ENCODE measurements at places on chromosomes 1 and 21.

GRCh38 chr1:194717334-194717733 lies 1530.9 kb upstream of the B3GALT2 start:
- H3K4me1 ChIP-seq = no peaks in the 10 kb centered on the region
- no peak overlapping the region for H3K4me3 ChIP-seq
- H3K27me3 ChIP-seq = no peaks in the 10 kb centered on the region
- no peaks in the 10 kb centered on the region for H3K36me3 ChIP-seq
- no peak for DNase-seq

DNA sequence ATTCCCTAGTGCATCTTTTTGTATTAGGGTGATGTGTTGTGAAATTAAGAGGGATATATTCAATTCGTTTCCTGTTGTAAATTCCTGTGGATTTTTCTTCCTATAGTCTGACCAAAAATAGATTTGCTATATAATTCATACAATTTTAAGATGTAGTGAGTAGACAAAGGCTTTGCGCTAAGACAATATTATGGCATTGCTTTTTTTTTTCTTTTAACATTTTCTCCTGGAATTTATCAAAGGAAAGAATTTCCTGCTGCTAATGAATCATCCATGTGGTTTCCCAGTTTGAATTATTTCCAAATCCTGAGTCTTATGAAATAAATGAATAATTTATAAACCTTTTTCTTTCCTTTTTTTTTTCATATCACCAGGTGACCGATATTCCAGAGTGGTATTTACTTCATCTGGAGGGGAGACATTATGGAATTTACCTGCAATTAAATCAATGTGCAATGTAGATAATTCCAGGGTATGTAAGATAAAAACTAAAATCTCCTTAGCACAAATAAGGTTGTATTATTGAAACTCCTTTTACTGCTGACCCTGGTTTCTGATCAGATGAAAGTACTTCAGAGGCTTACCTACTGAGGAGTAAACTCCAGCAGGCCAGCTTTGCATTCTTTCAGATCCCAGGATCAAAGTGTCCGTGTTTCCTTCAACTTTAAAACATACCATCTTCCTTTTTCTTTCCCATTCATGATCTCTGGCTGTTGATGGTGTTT lies 148.4 kb downstream of the TLR5 start:
- DNase-seq = no peak
- peaks cover 53% of the 10 kb centered on the region for H3K4me1 ChIP-seq
- H3K4me3 ChIP-seq = no peak overlapping the region

DNA sequence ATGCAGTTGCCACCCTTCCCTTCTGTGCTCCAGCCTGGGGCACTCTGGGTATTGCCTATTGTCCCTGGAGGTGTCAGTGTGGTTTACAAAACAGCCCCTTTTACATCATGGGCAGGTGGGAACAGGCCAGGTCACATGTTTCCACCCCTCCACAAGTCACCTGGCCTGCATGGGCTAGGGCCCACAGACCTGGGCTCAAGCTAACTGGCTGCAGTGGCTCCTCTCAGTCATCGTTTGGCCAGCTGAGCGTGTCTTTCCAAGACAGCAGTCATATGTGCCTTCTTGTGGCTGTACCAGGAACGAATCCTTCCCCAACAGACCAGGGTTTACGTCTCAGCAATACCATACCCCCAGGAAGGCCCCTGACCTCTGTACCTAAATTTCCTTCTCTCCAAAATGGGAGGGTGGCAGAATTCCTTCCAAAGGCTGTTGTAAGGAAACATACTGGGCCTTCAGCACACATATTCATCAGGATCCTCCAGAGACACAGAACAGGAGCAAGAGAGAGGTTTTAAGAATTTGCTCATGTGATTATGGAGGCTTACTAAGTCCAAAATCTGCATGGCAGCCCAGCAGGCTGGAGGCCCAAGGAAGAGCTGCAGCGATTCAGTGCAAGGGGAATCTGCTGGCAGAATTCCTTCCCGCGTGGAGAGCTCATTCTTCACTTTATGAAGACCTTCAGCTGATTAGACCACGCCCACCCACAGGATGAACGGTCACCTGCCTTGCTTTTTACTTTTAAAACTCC lies 10.6 kb upstream of the TAS1R2 start:
- peaks cover 38% of the 10 kb centered on the region for H3K27me3 ChIP-seq
- H3K4me3 ChIP-seq = no peak overlapping the region
- H3K27ac ChIP-seq = no peak overlapping the region

GRCh38 chr21:25838809-25839208 lies 104.0 kb downstream of the GABPA start:
- H3K27me3 ChIP-seq = peaks cover 7% of the 10 kb centered on the region
- H3K4me1 ChIP-seq = peaks cover 9% of the 10 kb centered on the region
- no peaks in the 10 kb centered on the region for H3K36me3 ChIP-seq

GRCh38 chr1:226712742-226713419 lies 26.2 kb downstream of the ITPKB start:
- H3K36me3 ChIP-seq = peaks cover 10% of the 10 kb centered on the region
- peaks cover 73% of the 10 kb centered on the region for H3K4me1 ChIP-seq
- DNase-seq = no peak
- H3K4me3 ChIP-seq = peak overlapping the region; percentile 54
- H3K27me3 ChIP-seq = peaks cover 4% of the 10 kb centered on the region

- peak overlapping the region; percentile 70 for H3K27ac ChIP-seq
- H3K4me1 ChIP-seq = peaks cover 30% of the 10 kb centered on the region
- H3K27me3 ChIP-seq = no peaks in the 10 kb centered on the region
- no peak overlapping the region for H3K4me3 ChIP-seq
- peaks cover 41% of the 10 kb centered on the region for H3K36me3 ChIP-seq
Measured at GRCh38 chr1:113946678-113947387, 17.7 kb downstream of the HIPK1 start.

GRCh38 chr1:226762988-226763904 lies 24.2 kb upstream of the ITPKB start:
- DNase-seq = no peak
- peaks cover 16% of the 10 kb centered on the region for H3K4me1 ChIP-seq
- no peaks in the 10 kb centered on the region for H3K36me3 ChIP-seq
- peaks cover 34% of the 10 kb centered on the region for H3K27me3 ChIP-seq
- H3K4me3 ChIP-seq = no peak overlapping the region

- DNase-seq = no peak
- peaks cover 14% of the 10 kb centered on the region for H3K27me3 ChIP-seq
- H3K4me1 ChIP-seq = no peaks in the 10 kb centered on the region
- no peak overlapping the region for H3K4me3 ChIP-seq
- H3K27ac ChIP-seq = no peak overlapping the region
Measured at GRCh38 chr21:45709696-45710268, 66.3 kb downstream of the PCBP3 start.

GRCh38 chr1:155127105-155127966 lies at the start of gene EFNA1:
Gene EFNA1, plus strand, starts transcription at chr1:155127876. Its CDS starts 102 bp downstream, at chr1:155127978.
- H3K36me3 ChIP-seq = peaks cover 15% of the 10 kb centered on the region
- peak within 1 kb of the TSS; percentile 91 for H3K27ac ChIP-seq
- peak within 1 kb of the TSS; percentile 93 for H3K4me3 ChIP-seq
- peaks cover 33% of the 10 kb centered on the region for H3K27me3 ChIP-seq
- peaks cover 79% of the 10 kb centered on the region for H3K4me1 ChIP-seq

GRCh38 chr21:29133796-29134195 lies 3.4 kb downstream of the MAP3K7CL start:
- H3K27ac ChIP-seq = no peak overlapping the region
- no peaks in the 10 kb centered on the region for H3K36me3 ChIP-seq
- DNase-seq = no peak

DNA sequence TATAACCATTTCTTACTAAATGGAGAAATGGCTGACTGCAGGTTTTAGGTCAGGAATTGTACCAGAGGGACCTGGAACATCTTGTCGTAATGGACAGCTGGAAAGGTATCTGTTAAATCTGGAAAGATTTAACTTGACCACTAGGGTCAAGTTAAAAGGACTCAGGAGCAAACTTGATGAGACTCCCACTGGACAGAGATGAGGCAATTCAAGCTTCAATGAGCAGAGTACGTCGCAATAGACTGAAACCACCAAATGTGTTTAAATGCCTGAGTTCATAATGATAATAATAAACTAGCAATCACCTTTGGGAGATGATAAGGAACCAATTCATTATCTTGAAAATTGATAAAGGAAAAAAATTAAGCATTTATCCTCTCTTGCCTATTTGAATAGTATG lies 8.7 kb downstream of the IFNLR1 start:
- H3K27ac ChIP-seq = no peak overlapping the region
- no peak overlapping the region for H3K4me3 ChIP-seq
- H3K27me3 ChIP-seq = peaks cover 3% of the 10 kb centered on the region
- H3K4me1 ChIP-seq = no peaks in the 10 kb centered on the region
- no peak for DNase-seq

GRCh38 chr1:18352636-18353265 lies 128.0 kb upstream of the KLHDC7A start:
- H3K36me3 ChIP-seq = no peaks in the 10 kb centered on the region
- no peak overlapping the region for H3K4me3 ChIP-seq
- peaks cover 23% of the 10 kb centered on the region for H3K27me3 ChIP-seq

GRCh38 chr21:44702973-44703730 lies 6.2 kb downstream of the KRTAP10-12 start:
- no peaks in the 10 kb centered on the region for H3K36me3 ChIP-seq
- no peak overlapping the region for H3K27ac ChIP-seq
- H3K4me1 ChIP-seq = peaks cover 52% of the 10 kb centered on the region

DNA sequence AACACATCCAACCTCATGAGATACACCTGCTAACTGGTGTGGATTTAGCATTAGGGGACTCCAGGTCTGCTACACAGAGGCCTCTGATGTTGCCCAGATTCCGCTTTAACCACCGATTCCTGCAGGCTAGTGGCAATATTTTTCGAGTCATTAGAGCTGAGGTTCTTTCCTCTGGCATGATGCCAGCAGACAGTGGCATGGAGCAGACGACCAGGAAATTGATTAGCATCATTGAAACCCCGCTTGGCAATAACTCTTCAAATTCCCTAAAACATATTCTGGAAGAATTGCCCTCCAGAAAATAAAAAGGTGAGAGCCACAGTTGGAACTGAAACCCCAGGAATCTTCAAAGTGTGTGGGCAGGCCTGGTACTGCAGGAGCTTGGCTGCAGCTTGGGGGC lies 28.4 kb upstream of the ETV3 start:
- H3K27ac ChIP-seq = no peak overlapping the region
- peaks cover 10% of the 10 kb centered on the region for H3K27me3 ChIP-seq
- H3K36me3 ChIP-seq = no peaks in the 10 kb centered on the region
- H3K4me1 ChIP-seq = peaks cover 31% of the 10 kb centered on the region

- H3K4me3 ChIP-seq = no peak overlapping the region
- no peaks in the 10 kb centered on the region for H3K27me3 ChIP-seq
- H3K36me3 ChIP-seq = no peaks in the 10 kb centered on the region
- H3K27ac ChIP-seq = no peak overlapping the region
Measured at GRCh38 chr1:42824481-42825035, 7.4 kb upstream of the SVBP start.

GRCh38 chr1:53344921-53345838 lies 17.3 kb upstream of the LRP8 start:
- H3K36me3 ChIP-seq = no peaks in the 10 kb centered on the region
- H3K27me3 ChIP-seq = no peaks in the 10 kb centered on the region
- no peak overlapping the region for H3K27ac ChIP-seq
- peaks cover 25% of the 10 kb centered on the region for H3K4me1 ChIP-seq

DNA sequence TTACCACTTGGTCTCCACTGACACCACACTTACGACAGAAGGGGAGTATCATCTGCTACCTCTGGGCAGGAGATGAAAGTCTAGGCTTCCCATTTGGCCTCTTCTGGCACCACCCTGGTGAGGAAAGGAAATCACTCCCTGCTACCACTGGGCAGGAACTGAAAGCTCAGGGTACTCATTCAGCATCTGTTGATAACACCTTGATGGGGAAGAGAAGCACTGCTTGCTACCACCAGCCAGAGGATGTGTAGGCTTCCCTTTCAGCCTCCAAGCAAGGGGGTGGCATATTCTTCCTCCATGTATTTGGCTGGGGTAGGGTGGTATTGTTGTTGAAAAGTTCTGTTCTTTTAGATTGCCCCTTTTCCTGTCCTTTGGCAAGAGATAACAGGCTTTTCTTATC lies 115.0 kb downstream of the ACBD6 start:
- H3K27ac ChIP-seq = no peak overlapping the region
- peaks cover 81% of the 10 kb centered on the region for H3K36me3 ChIP-seq
- no peak for DNase-seq
- H3K4me1 ChIP-seq = no peaks in the 10 kb centered on the region
- H3K4me3 ChIP-seq = no peak overlapping the region

DNA sequence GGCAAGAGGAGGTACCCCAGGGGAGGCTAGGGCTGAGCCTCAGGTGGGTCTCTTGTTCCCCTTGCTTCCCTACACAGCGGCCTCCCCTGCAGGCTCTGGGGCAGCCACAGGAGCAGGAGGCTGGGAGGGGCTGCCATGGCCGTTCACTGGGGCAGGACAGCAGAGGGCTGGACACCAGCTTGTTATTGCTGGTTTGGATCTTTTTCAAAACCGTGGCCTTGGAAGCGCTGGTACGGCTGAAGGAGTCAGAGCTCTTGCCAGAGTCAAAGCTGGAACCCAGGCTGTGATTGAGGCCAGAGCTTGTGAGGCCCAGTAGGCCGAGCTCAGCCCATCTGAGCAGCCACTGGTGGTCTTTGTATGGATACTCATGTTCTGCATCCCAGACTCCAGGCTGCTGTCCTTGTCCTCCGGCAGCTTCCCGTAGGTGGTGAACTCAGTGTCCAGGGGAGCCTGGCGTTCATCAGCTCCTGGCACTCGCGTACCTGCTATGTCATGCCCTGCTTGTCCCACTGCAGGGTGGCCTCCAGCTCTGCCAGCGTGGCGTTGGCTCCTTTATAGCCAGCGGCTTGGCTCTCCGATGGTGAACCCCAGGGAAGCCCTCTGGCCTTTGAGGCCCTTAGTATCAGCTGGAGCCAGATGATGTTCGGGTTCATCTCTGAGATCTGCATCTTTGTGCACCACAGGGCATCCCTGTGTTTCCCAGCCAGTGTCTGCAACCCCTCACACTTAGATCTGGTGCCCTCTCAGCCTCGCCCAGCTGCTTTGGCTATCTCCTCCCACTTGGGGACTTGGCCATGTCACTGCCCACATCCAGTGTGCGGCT lies 40.3 kb upstream of the THEM4 start:
- no peak for DNase-seq
- H3K27ac ChIP-seq = no peak overlapping the region
- H3K4me3 ChIP-seq = no peak overlapping the region
- no peaks in the 10 kb centered on the region for H3K36me3 ChIP-seq

DNA sequence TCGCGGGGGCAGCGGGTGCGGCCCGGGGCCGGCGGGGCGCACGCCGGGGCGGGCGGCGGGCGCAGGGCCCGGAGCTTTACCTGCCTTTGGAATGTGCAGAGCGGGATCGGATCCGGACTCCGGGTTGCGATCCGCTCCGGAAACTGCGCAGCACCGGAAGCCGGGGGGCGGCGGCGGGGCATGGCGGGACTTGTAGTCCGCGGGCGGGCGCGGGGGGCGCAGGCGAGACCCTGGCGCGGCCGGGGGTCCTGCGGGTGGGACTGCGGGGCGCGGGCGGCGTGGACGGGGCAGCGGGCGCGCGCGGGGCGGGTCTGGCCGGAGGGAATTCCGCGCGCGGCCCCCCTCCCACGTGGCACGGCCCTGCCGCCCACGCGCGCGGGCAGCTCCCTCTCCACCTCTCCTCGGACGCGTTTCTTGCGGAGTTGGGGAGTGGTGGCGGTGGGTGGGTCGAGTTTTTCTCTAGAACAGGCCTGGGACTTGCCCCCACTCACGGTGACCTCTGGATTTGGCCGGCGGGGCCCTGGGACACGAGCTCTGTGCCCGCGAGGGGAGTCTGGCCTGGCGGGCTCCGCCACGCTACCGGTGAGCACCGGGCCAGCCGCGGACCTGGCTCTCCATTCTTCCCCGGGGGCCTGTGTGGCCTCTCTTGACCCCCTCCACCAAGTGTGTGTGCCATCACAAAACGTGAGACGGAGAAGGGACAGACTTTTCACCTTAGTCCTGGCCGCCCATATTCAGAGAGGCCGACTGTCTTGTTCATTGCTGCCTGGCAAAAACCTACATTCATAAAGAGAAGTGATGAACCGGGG lies at the start of gene PRDM15:
TSS of gene PRDM15 (minus strand) at position 155 of the 809 bp plus-strand sequence. CDS start 18,981 bp downstream, outside the sequence.
- H3K4me3 ChIP-seq = peak within 1 kb of the TSS; percentile 89
- peak; percentile 89 for DNase-seq

Data from nephron progenitor cell (in vitro differentiated cells).